ENCODE measurements at places on chromosomes 5 and 9.

GRCh38 chr5:123486951-123487655, 24.9 kb upstream of the CSNK1G3 start:
- no peak for DNase-seq

- no peak for DNase-seq
These were observed 594 bp downstream of the ANKRD18A start for GRCh38 chr9:38619556-38620447.

DNA sequence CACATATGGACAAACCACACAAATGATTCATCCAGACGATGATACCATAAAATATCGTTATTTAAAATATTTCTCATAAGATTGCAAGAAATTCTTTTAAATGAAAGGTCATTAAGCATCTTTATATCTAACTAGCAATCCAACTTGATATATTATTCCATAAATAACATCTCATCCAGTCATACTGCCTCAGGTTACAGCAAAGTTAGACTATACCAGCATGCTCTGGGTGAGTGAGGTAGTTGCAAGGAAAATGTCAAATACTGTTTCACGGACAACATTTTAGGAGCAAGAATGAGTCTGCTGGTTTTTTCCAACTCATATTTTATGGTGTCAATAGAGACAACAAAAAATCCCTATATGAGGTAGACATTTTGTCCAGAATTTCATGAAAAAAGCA, 200.9 kb upstream of the TRPM3 start:
- no peak for DNase-seq

DNA sequence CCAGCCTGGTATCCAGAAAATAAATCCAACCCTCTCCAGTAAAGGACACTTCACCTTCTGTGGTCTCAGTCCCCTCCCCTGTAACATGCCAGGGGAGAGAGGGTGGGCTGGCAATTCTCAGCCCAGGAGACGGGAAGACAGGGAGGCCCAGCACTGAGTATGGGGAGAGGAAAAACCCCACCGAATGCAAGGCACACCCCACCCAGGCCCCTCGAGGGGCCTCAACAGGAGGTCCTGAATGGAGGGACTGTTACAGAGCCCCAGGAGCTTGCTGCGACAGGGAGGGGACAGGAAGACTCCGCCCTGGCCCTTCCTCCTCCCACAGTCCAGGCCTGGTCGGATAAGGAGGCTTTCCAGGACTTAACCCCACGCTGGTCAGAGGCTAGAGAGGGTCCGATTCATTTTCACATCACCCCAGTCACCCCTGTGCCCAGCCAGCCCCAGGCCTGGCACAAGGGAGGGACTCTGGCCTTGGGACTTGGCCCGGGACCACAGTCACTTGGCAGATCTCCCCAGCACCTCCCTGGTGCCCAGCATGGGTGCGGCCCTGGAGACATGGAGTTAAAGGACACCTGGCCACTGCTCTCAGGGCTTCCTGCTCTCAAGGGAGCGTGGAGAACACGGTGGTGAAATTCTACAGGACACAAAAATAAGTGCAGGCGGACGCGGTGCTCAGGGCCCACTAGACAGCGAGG, 44.9 kb upstream of the STXBP1 start:
- DNase-seq, result peak; percentile 63

DNA sequence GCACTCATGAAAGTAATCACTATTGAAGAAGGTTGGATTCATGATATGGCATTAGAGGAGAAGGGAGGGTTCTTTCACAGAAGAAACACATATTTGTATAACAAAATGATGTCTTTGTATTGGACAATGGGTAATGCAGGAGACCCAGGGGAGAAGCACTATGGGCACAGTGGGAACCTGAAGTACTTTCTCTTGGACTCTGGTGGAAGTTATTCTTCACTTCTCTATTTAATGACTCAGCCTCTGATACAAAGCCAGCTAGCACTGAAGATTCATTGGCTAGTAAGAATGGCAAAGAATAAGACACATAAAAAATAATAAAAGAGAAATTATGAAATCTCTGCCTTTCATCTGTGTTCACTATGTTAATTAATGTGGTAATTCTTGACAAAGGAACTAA, 149.9 kb upstream of the PRR16 start:
- peak; percentile 20 for DNase-seq

DNA sequence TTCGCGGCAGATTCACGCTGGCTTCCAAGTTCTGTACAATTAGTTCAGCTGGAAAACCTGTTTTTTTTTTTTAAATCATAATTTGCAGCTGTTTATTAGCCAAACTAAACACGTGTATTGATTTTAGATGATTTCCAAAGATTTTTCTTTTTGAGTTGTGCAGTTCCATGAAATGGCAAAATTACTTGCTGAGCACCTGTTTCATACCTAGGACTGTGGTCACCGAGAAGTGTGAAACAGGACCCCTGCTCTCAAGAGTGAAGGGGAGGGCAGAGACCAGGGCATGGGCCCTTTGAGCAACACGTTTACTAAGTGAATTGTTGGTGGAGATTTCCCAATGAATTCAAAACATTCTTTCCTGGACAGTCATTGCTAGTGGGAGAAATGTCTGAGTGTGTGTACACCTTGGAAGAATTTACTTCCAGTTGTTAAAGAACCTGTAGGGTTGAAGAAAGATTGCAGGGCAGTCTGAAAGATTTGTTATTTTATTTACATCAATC, 688 bp downstream of the SNX24 start:
- DNase-seq, result peak; percentile 75

DNA sequence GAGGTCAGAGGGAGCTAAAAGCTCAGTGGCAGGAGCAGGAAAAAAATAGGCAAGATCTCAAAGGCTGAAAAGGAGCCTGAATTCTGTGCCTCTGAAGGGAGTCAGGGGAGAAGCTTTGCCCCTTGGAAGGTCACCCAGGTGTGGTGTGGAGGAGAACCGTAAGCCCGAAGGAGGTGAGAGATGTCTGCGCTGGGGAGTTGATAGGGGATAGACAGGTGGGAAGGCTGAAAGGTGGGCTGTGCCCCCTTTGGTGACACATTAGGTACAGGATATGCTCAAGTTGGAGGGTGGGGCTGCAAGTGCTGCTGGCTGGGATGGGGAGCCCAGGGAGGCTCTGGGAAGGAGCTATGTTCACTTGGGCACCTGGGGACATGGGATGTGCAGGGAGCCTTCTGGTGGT, 217.7 kb downstream of the PAX5 start:
- no peak for DNase-seq

DNA sequence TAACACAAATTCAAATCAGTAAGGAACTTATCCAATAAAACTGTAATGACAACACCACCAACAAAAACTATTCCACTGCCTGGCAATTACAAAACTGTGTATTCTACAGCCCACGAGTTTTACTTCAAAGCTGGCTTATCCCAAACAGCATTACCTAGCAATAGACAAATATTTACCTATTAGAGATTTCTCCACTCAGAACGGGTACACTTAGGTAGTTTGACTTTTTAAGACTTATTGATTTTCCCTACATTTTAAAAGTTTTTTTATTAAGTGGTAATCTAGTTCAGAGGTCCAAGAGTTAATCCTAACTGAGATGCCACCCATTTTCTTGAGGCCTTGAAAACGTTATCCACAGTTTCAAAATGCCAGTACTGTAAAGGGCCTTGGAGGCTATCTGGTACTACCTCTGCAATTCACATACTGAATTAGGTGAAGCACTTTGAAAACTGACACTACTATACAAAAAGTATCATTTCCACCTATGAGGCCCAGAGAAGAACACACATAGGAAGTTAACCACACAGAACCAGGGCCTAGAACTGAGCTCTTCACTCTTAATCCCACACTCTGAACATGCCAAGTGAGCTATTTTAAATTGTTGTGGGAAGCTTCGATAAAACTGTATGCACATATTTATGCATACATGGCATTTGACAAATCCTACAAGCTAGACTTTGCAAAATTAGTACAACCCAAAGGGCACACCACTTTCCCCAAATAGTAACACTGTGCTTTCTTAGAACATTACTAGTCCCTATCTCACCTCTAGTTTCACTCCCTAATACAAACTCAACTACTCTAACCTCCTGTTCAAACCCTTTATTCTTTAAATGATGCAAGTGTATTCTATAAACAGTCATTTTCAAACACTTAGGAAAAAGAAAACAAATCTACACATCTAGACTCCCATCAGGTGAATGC, 2.1 kb downstream of the NADK2 start:
- DNase-seq, result no peak

DNA sequence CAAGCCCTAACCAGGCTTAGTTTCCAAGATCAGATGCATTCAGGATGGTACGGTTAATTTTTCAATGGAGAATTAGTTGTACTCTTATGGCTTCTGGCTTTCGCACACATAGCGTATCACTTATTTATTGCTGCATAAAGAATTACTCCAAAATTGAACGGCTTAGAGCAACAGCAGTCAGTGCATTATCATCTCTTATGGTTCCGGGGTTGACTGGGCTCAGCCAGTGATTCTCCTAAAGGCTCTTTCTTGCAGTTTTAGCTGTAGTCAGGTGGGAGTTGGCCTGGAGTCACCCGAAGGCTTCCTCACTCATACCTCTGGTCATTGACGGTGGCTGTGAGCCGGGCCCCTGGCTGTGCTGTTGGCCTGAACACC, 595 bp upstream of the GRHPR start:
- no peak for DNase-seq

GRCh38 chr5:138370537-138370936, 18.1 kb downstream of the KDM3B start:
- no peak for DNase-seq

DNA sequence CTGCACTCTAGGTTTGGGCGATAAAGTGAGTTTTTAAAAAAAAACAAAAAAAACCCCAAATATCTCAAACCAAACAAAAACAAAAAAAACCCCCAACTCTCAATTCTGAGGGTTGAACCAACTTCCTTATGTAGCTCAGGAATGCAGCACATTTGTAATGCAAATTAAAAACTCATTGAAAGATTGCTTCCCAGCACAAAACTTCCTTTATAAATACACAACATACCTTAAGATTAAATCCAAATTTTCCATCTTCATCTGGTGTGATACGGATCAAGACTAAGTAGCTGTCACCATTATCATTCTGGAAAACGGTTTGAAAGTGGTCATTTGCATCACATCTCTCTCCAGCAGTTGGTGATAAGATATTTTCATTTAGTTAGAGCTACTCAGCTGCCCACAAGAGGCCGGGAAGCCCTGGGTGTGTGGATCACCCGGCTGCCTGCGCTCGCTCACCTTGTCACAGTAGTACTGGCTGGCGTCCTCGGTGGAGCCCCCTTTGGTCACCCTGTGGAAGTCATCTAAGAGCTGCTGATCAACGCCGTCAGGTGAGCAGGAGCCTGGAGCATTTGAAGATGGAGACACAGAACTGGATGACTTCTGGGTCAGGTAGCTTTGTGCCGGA, 88.2 kb downstream of the PTPN3 start:
- no peak for DNase-seq

- peak; percentile 63 for DNase-seq
These were observed 28.3 kb downstream of the RAI14 start for GRCh38 chr5:34684281-34684979.

GRCh38 chr9:119213471-119213870, 155.8 kb downstream of the BRINP1 start:
- DNase-seq, result no peak

DNA sequence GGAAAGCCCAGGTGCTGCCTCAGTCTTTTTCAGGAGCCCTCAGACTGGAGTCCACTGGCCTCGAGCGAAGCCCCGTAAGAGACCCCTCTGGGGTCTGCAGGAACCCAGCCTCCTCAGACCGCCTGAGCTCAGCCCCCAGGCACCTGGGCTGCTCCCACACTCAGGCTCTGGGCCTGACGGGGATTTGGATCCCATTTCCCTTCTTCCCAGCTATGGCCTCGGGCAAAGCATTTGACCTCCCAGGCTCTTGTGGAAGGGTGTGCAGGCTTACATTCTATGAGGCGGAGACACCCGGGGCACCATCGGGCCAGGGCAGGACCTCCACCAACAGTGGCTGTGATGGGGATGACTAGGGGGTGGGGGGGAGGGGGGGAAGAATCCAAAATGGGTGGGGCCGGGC, 4.5 kb downstream of the AGPAT2 start:
- DNase-seq, result no peak

DNA sequence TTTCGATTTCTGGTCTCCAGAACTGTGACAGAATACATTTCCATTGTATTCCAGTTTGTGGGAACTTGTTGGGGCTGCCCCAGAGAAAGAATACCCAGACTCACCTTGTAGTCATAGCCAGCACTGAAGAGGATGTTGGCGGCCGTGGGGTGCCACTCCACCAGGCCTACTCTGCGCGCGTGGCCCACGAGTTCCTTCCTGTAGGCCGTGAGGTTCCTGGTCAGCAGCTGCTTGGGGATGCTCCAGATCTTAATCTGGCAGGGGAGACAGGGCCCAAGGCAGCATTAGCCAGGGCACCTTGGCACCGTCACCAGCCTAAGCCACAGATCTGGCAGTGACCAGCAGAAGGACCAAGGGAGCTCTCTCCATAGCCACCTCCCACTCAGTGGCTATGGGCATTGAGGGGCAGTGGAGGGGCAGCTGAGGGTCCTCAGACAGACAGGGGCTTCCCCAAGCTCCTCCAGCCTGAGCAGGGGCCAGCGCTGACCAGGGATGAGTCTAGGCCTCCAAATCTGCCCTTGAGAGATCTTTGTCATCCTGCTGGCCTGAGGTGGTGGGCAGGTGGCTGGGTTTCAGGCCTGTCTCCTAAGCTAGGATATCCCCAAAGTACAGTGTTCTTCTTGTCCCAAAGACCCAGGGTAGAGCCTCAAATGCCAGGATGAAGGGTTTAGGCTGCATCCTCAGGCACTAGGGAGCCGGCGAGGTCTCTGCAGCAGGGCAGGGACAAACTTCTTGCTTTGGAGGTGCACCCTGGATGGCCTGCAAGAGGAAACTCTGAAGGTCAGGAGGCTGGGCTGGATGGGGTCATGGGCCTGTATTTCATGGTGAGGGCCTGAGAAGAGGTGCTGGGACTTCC, 15.9 kb upstream of the TRIM14 start:
- DNase-seq, result no peak

DNA sequence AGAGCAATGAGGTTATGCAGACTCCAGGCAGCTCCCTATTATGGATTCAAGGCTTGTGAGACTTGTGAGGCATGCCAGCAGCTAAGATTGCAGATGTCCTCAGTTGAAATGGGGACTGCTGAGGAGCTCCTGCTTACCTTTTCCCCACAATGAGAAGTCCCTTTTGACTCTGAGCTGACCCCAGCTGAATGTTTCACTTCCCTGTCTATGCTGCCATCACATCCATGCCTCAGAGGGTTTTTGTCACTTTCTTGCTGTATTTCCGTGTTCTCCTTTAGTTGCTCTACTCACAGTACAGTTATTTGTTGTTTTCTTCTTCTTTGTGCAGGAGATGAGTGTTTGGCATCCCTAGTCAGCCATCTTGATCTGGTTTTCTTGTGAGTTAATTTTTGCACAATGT, 18.8 kb upstream of the OR2S2 start:
- no peak for DNase-seq

- DNase-seq, result no peak
These were observed 239.9 kb downstream of the ATPSCKMT start for GRCh38 chr5:10009802-10010201.

DNA sequence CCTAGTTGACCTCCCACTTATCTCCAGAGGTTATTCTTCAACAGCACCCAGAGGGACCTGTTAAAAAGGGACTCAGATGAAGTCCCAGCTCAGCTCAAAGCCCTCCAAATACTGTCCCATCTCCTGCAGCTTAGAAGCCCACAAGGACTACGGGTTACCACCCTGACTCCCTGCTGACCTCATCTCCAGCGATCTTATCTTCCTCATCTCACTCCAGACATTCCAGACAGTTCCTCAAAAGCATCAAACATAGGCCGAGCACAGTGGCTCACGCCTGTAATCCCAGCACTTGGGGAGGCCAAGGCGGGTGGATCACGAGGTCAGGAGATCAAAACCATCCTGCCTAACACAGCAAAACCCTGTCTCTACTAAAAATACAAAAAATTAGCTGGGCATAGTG, 263.8 kb upstream of the TLE4 start:
- DNase-seq, result no peak
